Aorta (tissue), 5 donors: ENCODE measurements at places on chromosomes 1 and 21. TPM values are rescaled to one million over a fixed set of nuclear protein-coding genes. Genes with fewer than 3 reads are reported as not detected.

NMNAT2 gene
- total RNA-seq: 2.8 TPM

PLD5 gene
- 9.2 TPM for total RNA-seq

AGPAT3 gene
- total RNA-seq: 45.5 TPM

HTR6 gene
- 0.18 TPM for total RNA-seq

LRRC71 gene
- total RNA-seq: 1.3 TPM

DNA sequence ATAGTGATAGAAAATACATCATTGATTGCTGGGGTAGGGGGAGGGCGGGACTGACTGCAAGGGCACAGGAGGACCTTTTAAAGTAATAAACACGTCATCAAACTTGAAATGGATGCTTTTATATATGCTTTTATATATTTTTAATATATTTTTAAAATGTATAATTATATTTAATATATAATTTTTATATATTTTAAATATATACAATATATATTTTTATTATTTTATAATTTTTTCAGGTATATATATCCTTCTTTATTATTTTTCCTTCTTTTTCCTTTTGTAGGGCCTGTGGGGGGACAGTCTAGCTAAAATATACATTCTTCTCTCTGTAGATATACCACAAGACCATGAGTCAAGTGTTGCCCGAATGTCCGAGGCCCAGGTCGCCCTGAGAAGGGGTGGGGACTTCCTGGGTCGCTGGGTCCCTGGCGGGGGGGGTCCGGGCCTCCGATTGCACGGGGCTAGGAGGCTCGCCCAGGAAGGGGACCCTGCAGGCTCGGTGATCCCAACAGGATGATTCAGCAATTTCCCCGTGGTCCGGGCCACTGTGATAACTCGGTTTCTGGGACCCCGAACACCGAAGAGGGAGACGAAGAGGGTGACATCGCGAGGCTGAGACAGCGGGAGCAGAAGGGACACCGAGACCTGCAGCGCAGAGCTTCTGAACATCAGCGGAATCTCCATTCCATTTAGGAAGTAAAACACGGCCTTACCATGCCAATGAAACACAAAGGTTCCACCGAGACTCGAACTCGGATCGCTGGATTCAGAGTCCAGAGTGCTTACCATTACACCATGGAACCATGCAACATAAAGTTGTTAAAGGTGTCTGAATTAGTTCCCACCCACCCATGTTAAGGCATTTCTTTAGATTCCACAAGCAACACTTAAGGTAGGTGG is 112.5 kb upstream of the NBPF11 start:
- DNase-seq: no peak
- H3K27me3 ChIP-seq: peaks cover 6% of the 10 kb centered on the region
- no peaks in the 10 kb centered on the region for H3K4me1 ChIP-seq
- H3K36me3 ChIP-seq: no peaks in the 10 kb centered on the region
- no peak overlapping the region for H3K4me3 ChIP-seq

DNA sequence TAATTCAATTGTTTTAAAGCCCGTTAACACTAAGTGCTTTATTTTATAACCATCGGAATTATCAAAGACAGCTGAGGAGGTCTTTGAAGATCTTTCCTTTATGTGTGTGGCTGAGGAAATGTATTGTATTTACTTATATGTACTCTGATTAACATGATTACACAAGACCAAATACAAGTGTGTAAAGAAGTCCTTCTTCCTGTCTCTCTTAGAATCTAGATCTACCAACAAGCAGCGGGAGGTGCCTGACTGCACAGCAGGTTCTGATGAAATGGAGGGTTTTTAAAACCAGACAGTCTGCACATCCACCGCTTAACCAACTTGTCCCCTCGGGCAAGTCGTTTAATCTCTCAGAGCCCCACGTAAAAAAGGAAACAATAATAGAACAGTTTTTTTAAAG is 240.5 kb upstream of the MAP1LC3C start:
- H3K4me1 ChIP-seq: no peaks in the 10 kb centered on the region
- no peak overlapping the region for H3K27ac ChIP-seq
- H3K4me3 ChIP-seq: no peak overlapping the region
- H3K27me3 ChIP-seq: no peaks in the 10 kb centered on the region

DNA sequence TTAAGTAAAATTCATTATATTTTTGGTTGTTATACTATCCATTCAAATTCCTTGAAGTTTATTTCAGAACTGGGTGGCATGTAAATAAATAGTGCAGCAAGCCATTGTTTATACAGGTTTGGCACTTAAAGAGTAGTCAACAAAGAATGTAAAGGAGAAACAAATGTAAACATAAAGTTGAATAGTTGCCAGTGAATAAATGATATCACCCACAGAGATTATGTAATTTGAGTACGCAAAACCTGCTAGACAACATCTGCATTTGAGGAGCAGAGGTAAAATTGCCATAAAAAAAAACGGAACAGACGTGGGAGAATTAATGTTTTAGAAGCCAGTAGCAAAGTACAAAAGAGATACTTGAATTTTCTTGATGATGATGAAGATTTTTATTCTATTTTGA is 111.6 kb downstream of the ADGRL2 start:
- no peak overlapping the region for H3K4me3 ChIP-seq
- H3K4me1 ChIP-seq: no peaks in the 10 kb centered on the region
- H3K27ac ChIP-seq: no peak overlapping the region
- H3K27me3 ChIP-seq: no peaks in the 10 kb centered on the region

DNA sequence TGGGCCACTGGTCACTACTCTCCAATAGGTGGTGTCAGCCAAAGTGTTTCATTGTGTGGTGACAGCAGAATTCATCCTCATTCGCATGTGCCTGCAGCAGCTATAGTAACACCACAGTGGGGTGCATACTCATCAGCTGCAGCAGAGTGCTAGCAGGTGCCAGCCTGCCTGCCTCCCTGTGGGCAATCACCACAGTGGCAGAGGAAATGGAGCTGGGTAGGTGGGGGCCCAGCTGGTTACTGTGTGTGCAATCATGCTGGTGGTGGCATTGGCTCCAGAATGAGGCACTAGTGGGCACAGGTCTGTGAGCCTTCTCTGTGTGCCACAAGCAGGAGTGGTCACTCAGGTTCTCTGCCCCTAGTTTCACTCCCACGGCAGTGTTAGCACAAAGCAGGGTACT is 579.2 kb downstream of the PTPRC start:
- H3K4me1 ChIP-seq: no peaks in the 10 kb centered on the region
- no peaks in the 10 kb centered on the region for H3K27me3 ChIP-seq
- no peak overlapping the region for H3K4me3 ChIP-seq
- no peak overlapping the region for H3K27ac ChIP-seq

- H3K27me3 ChIP-seq: no peaks in the 10 kb centered on the region
- H3K4me1 ChIP-seq: no peaks in the 10 kb centered on the region
- peak; percentile 79 for DNase-seq
- peak overlapping the region; percentile 63 for H3K27ac ChIP-seq
- H3K4me3 ChIP-seq: peak overlapping the region; percentile 56
- H3K36me3 ChIP-seq: peaks cover 2% of the 10 kb centered on the region
These were observed 948 bp downstream of the TXLNA start for GRCh38 chr1:32180186-32181060.

GRCh38 chr1:41751804-41752513 is 166.8 kb downstream of the HIVEP3 start:
- no peak for DNase-seq
- no peak overlapping the region for H3K27ac ChIP-seq
- H3K4me3 ChIP-seq: no peak overlapping the region
- H3K27me3 ChIP-seq: no peaks in the 10 kb centered on the region

GRCh38 chr1:230130172-230130944 is 63.3 kb downstream of the GALNT2 start:
- H3K4me3 ChIP-seq: no peak overlapping the region
- H3K27me3 ChIP-seq: no peaks in the 10 kb centered on the region
- H3K4me1 ChIP-seq: peaks cover 3% of the 10 kb centered on the region
- H3K27ac ChIP-seq: no peak overlapping the region
- DNase-seq: no peak
